ENCODE measurements at places on chromosomes 2 and 18.

- no peak for DNase-seq
These were observed 188.7 kb upstream of the COL3A1 start for GRCh38 chr2:188785490-188785889.

DNA sequence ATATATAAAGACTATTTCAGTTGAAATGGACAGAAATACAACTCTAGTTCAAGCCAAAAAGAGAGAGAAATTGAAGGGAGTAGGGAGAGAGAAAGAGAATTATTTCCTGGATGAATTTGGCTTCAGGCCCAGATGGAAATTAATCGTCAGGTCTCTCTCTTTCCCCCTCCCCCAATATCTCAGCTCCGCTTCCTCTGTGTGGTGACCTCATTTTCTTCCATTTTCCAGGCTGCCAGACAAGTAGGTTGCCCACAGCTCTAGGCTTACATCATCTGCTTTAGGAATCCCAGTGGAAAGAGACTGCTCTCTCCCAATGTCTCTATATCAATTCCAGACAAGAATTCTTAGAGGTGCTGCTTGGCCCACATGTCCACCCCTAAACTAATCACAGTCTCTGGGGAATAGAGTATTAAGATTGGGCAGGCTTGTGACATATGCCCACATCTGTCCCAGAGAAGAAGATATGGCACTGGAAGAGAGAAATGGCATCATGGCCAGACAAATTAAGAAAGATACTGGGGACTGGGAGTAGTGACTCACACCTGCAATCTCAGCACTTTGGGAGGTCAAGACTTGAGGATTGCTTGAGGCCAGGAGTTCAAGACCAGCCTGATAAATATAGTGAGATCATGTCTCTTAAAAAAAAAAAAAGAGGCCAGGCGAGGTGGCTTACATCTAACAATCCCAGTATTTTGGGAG, 37.2 kb upstream of the CFAP36 start:
- peak; percentile 70 for DNase-seq

DNA sequence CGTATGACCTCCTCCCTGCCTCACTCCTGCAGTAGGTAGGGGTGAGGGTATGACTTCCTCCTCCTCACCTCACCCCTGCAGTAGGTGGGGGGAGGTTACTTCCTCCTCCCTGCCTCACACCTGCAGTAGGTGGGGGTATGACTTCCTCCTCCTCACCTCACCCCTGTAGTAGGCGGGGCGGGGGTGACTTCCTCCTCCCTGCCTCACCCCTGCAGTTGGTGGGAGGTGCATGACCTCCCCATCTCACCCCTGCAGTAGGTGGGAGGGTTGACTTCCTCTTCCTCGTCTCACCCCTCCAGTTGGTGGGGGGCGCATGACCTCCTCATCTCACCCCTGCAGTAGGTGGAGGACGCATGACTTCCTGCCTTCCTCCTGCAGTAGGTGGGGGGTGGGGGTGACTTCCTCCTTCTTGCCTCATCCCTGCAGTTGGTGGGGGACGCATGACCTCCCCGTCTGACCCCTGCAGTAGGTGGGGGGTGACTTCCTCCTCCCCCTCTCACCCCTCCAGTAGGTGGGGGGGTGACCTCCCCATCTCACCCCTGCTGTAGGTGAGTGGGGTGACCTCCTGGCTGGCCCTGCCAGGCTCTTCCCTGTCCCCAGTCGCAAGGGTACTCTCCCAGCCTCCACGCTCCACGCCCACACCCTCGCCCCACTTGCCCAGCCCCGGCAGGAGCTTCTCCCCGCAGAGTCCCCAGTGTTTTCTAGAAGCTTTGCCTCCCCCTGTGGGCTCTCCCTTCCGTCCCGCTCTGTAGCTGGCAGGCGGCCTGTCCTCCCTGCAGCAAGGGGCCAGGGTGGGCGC, 39.3 kb downstream of the TSHZ1 start:
- no peak for DNase-seq

- DNase-seq = no peak
These were observed 540.5 kb downstream of the SLC4A3 start for GRCh38 chr2:220167956-220168355.

DNA sequence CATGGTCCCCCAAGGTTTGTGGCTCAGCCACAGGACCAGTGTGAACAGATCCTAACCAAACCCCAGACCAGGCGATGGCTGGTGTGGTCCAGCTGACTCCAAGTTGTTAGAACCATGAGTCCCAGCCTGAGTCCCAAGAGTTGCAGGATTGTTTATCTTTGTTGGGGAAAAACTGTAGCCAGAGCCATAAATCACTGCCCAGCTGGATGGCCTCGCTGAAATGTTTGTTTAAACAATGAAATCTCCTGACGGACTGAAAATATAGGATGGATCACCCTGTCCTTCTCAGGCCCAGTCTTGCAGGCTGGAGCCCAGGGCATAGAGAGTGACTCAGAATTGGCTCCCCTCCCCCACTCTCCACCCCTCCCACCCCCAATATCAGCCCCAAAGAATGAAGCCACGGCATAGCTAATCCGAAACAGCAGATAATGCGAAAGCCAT, 36.4 kb downstream of the PKDCC start:
- no peak for DNase-seq

DNA sequence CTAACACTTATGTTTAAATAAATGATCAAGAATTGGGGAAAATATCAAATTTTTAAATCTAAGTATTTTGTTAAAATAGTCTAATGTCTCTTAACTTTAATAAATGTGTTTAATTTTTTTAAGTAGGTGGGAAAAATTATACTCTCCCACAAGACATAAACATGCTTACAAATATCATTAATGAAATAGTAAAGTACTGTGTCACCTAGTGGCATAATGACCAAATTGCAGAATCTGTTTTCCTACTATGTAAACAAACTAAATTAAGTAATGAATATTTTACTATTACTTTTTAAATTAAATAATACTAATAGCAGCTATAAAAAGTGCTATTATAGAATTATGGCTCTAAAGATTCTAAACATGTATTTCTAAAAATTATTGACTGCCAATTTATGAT, 52.0 kb upstream of the CHAC2 start:
- peak; percentile 36 for DNase-seq

- DNase-seq = no peak
These were observed 15.2 kb downstream of the NPAS2 start for GRCh38 chr2:100835006-100835659.

- no peak for DNase-seq
These were observed 100.1 kb downstream of the MYOM1 start for GRCh38 chr18:3119401-3120341.

DNA sequence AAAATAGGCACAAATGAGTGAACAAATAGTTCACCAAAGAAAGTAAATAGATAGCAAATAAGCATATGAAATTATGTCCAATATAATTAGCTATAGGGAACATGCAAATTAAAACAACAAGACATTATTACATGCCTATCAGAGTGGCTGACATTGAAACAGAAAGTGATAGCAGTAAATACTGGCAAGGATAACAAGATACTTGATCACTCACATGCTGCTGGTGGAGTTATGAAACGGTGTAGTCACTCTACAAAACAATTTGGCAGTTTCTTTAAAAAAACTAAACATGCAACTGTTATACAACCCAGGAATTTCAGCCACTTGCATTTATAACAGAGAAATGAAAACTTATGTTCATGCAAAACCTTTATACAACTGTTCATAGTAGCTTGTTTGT, 439.2 kb upstream of the ACVR2A start:
- no peak for DNase-seq

DNA sequence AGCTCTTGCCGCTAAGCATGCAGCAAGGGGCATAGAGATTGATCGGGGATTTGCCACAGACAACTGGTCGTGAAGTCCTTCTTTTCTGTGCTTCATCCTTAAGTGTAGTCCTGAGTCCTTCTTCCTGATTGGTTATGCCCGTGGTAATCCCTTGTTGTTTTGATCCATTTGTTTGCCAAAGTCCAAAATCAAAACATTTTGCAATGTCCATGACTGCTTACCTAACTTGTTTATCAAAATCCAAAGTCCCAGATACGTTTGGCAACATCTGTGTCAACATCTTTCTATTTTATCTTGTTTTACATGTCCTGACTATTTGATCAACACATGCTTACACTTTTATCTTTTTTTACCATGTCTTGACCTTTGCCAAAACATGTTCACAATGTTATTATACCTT, 229.0 kb upstream of the ZNF804A start:
- no peak for DNase-seq

- DNase-seq = no peak
These were observed 96.2 kb upstream of the RMP24 start for GRCh38 chr18:35876243-35876642.

- DNase-seq = peak; percentile 55
These were observed at the start of gene FAP for GRCh38 chr2:162243294-162243693. TSS of gene FAP (minus strand) at chr2:162243445. CDS start at chr2:162243327, 118 bp downstream.

DNA sequence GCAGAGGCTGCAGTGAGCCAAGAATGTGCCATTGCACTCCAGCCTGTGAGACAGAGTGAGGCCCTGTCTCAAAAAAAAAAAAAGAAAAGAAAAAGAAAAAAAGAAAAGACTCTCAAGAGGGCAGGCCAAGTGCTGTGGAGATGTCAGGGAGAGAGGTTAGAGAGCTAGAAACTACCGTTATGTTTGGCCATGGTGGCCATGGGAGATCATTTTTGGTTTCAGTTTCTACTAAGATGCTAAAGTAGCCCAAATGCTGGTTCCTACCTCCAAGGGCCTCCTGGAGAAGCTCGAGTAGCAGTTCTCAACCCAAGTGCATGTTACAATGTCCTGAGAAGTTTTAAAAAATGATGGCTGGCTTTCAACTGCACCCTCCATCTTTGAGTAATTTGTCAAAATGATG, 47.4 kb upstream of the TCF4 start:
- no peak for DNase-seq

DNA sequence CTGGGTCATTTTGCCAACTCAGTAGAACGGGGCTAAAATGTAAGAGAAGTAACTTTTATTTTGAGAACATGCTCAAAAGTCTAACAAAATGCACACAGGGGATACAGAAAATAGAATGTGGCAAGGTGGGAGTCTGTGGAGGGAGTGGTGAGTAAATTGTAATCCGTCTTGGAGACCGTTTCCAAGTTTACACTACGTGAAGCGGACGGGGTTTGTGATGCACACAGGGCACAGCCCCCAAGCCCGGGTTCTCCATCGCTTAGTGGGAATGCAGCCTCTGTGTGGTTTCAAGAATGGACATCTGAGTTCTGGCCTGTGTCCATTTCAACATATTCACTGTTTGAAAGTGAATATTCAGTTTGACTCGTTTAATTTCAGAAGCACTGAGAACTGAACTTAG, 65.0 kb upstream of the TMEM18 start:
- no peak for DNase-seq

- peak; percentile 46 for DNase-seq
These were observed 130.4 kb downstream of the COL4A4 start for GRCh38 chr2:227033471-227034148.

GRCh38 chr2:237452861-237453260, 34.2 kb upstream of the MLPH start:
- no peak for DNase-seq

GRCh38 chr2:69067026-69067630, 54.1 kb downstream of the ANTXR1 start:
- no peak for DNase-seq

- no peak for DNase-seq
These were observed 473.0 kb upstream of the TNP1 start for GRCh38 chr2:217332866-217333265.

DNA sequence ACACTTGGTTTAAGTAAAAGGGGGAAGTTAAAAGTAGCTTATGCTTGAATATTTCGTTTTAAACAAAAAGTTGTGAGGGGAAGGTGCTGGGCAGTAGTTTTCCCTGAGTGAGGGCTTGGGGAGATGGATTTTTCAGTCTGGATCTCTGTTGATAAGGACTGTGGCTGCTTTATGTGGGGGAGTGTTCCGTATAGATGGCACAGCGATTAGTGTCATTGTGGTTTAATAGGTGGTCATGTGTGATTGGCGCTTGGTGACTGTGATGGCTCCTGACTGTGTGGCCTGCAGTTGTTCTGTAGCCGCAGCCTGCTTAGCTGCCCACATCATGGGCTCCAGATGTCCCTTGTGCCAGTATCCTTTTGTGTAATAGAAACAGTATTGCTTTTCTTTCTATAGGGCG, 156.2 kb downstream of the WDSUB1 start:
- DNase-seq = no peak

- no peak for DNase-seq
These were observed 15.9 kb upstream of the RNF152 start for GRCh38 chr18:61908661-61909060.

DNA sequence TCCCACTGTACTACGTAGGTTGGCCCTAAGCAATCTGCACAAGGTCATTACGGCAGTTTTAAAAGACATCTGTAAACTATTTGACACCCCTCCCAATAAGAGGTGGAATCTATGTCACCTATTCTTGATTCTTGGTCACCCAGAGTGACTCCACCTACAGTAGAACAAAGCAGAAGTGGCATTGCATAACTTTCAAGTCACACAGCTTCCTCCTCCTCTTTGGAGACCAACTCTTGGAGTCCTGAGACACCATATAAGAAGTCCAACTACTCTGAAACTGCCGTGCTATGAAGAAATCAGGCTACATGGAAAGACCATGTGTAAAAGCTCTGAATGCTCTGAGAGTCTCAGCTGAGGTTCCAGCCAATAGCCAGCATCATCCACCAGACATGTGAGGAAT, 253.5 kb upstream of the CDH20 start:
- no peak for DNase-seq

DNA sequence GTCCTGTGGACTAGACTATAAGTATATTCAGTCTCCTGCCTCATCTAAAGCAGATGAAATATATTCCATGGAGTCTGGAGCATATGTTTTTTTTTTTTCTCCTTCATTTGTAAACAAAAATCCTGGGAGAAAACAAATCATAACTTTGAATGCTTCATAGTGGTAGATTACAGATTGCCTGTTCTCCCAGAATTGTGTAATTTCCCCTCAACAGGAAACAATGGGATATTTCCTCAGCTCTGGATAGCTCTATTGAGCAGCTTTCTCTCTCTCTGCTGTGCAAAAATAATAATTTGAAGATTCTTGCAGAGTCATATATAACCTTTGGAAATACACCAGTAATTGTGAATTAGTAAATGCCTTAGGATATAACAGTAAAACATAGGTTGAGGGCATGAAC, 1406.6 kb upstream of the ACVR2A start:
- DNase-seq = no peak

DNA sequence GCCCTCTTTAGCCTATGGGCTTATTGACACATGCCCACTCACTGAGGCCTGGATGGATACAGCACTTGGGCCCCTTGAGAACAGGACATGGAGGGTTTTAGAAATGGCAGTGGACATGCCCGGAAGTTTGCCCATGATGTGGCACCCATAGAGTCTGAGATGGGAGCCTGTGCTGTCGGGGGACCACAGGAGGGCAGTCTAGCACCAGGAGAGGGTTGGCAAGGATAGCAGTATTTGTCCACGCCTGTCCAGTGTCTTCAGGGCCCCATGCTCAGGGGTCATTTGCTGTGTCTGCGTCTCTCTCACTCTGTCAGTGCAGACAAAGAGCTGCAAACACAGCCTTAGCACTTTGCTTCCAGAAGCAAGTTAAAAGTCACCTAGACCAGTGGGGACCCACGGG, 48.7 kb downstream of the IL1RL2 start:
- DNase-seq = peak; percentile 54

- DNase-seq = no peak
These were observed 30.3 kb downstream of the NCL start for GRCh38 chr2:231433990-231434389.

GRCh38 chr2:12619975-12620374, 96.8 kb upstream of the TRIB2 start:
- no peak for DNase-seq

Measured in dermis blood vessel endothelial cell (primary cell).